Activated CD8-positive, alpha-beta memory T cell treated with anti-CD3 and anti-CD28 coated beads, Interleukin-2, amount 50 U/mL, for 48 hours (primary cell): ENCODE measurements at places on chromosomes 5 and 9.
A peak's percentile ranks its signal among the peaks of the same experiment; 100 is the strongest.

- DNase-seq, result no peak
Observed at GRCh38 chr9:127507751-127508648, 56.7 kb downstream of the LRSAM1 start.

GRCh38 chr5:15203376-15203775 is 296.6 kb upstream of the FBXL7 start:
- no peak for DNase-seq

GRCh38 chr9:87086221-87086818 is 139.0 kb upstream of the GAS1 start:
- no peak for DNase-seq

- DNase-seq, result no peak
Observed at GRCh38 chr5:145362266-145362665, 472.9 kb downstream of the PRELID2 start.

- DNase-seq, result no peak
Observed at GRCh38 chr9:100341889-100342288, 10.9 kb downstream of the TEX10 start.

DNA sequence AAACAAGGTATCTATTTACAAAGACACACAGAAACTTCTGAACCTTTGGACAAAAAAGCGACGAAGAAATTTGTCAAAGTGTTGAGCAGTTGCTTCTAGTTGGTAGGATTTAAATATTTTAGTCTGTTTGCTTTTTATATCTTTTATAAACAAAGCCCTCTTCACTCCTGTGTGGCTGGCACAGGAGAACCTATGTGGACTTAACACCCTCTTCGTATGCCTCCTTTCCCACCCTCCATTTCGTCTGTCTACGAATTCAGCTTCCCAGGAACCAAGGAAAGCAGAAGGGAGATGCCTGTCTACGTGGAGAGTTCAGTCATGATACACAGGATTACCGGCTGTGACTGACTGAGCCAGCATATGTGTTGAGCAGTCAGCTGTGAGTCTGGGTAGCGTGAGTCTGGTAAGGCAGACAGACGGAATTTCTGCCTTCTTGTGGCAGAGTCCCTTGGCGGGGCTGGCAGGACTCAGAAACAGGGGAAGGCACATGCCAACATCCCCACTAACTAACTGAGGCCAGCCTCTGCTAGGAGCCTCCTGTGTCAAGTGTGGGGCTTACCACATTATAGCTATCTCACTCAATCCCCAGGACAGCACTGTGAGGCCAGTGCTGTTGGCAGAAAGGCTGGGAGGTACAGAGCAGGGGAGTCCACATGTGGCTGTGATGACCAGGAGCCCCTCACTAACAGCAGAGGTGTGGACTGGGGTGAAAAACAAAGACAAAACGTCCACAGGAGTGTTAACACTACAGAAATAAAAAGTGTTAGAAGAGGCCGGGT is 13.9 kb upstream of the ZFP62 start:
- DNase-seq, result no peak

- DNase-seq, result peak; percentile 42
Observed at GRCh38 chr9:129285979-129286772, 108.1 kb upstream of the IER5L start.

GRCh38 chr9:136621734-136622093 is 41.0 kb upstream of the EGFL7 start:
- DNase-seq, result no peak
